Right renal cortex interstitium (tissue), 3 donors: ENCODE measurements at places on chromosomes 6 and 20. TPM values are rescaled to one million over a fixed set of nuclear protein-coding genes. Genes with fewer than 3 reads are reported as not detected.

Gene CCN5
- polyA plus RNA-seq = 0.11 TPM

Gene GNAS-AS1
- 1.3 TPM for polyA plus RNA-seq

Gene RWDD2A
- 7.8 TPM for polyA plus RNA-seq

Gene C6orf132
- 5.3 TPM for polyA plus RNA-seq

Gene KCNS1
- 0.33 TPM for polyA plus RNA-seq

Gene OGFR
- 24.2 TPM for polyA plus RNA-seq

Gene COL19A1
- 3.3 TPM for polyA plus RNA-seq

Gene RAD21L1
- not detected for polyA plus RNA-seq
